ENCODE measurements at places on chromosomes 13 and 19.

GRCh38 chr13:38824342-38824741 lies 137.5 kb downstream of the FREM2 start:
- peak; percentile 3 for DNase-seq

DNA sequence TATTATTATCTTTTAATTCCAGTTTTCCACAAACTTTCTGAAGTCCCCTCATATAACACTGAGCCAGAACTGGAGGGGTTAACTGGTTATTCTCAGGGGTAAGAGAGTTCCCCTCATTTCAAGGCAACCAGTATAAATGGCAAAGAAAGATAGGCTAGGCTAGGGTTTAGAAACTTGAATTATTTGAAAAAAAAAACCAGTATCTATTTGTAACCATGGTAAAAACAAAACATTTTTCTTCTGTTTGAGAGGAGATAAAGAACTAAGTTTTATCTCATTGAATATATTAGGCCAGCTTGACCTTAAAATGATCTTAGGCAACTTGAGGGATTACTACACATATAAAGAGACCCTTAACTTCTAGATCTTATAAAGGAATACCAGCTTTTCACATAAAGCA lies 19.6 kb downstream of the SUPT20H start:
- DNase-seq: no peak

DNA sequence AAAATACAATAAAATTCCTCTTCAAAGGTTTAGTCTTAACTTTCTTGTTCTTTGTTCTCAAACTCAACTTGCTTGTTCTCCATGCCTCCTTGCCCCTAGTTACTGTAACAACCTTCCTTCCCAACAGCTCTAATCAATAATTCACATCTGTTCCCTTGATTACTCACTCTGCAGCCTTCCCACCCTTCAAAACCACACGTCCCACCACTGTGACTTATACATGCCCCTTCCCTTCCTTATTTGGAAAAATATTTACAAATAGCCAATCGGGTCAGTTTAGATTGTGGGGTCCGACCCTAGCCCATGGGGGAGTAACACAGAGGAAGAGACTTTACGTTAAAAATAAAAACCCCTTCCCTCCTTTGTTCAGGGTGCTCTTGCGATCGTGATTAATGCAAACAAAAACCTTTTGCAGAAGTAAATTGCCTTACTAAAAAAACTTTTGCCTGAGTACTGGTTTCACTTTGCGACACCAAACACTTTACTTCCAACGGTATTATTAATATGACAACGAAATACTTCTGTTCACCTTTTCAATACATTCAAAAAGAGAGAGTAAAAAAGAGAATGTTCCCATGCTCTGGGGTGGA lies 512 bp upstream of the ZNF93 start:
- DNase-seq: no peak

GRCh38 chr13:25990801-25991200 lies 61.0 kb downstream of the SHISA2 start:
- DNase-seq: no peak

GRCh38 chr19:56750658-56751057 lies 79.1 kb upstream of the ZNF835 start:
- no peak for DNase-seq

- DNase-seq: no peak
These were observed 519.9 kb downstream of the PCDH17 start for GRCh38 chr13:58151452-58151851.

DNA sequence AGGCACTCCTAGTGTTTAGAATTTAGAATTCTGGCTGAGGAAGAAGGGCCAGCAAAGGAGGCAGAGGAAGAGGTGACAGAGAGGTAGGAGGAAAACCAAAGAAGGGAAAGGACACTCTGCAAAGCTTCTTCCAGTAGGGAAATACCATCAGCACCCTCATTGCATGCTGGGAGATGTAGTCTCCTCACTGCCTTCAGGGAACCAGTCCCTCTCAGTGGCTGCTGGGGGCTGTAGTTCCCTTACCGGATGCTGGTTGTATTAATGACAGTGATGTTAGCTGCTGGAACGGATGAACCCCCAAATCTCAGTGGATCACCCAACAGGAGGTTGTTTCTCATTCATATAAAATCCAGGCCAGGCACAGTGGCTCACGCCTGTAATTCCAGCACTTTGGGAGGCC lies 10.1 kb downstream of the GRIN2D start:
- DNase-seq: peak; percentile 57

DNA sequence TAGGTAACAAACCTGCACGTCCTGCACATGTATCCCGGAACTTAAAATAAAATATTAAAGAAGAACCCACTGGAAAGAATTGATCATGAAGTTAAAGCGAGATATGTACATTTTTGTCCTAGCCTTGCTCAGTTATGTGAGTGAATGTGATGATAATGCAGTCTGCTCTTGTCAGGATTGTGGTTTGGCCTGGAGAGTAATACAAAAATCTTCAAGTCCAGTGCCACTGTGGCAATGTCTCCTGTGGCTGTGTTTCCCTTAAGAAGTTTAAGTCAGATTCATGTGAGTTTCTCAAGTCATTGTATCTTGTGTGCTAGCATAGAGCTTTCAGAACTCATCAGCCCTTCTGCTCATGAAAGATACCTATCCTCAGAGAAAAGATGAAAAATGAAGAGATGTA lies 18.0 kb upstream of the ITGBL1 start:
- DNase-seq: no peak

Data from activated CD4-positive, alpha-beta T cell treated with anti-CD3 and anti-CD28 coated beads for 48 hours (primary cell).